ENCODE measurements at places on chromosomes 5 and 9.

- DNase-seq, result no peak
Measured at GRCh38 chr5:654071-654778, 38.9 kb downstream of the TPPP start.

DNA sequence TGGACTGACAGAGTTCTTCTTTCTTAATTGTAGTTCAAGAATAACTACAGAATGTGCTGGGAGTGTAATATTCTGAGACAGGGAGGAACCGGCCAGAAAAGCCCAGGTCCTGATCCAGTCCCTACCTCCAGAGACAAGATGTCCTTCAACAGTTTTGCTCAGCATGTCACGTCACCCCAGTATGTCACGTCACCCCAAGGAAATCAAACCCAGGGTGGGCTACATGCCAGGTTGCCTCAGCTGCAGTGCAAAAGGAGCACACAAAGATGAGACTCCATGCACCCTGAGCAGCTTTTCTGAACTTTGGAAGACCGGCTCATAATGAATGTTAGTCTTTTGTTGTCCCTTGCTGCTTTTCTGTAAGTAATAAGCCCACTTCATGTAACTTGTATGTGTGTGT lies 25.9 kb upstream of the NIPAL4 start:
- no peak for DNase-seq

DNA sequence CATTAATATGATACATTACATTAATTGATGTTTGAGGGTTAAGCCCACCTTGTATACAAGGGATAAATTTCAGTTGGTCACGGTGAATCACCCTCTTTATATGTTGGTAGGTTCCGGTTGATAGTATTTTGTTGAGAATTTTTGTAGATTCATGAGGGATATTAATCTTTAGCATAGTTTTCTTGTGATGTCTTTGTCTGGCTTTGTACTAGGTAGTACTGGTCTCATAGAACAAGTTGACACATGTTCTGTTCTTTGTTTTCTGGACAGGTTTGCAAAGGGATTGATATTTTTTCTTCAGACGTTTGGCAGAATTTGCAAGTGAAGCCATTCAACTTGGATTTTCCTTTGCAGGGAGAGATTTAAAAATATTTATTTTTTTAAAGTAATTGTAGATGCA lies 49.1 kb upstream of the CLK4 start:
- DNase-seq, result no peak

DNA sequence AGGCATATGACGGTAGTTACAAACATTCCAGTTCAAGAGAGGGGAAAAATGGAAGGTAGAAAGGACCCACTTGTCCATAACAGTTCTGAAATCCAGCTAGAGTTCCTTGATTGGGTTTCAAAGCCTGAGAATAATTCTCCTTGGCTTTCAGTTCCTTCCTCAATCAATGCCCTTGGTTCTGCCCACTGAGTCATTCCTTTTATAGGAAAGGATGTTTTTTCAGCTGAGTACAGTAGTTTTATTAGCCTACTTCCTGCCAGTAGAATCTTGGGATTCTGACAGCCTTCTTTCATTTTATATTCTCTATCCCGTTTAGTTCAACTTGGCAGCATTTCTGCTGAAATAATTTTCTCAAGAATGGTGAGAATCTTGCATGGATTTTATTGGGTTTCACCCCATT lies 386.9 kb upstream of the SMC2 start:
- DNase-seq, result no peak

GRCh38 chr9:129126749-129127618 lies 15.8 kb downstream of the PTPA start:
- no peak for DNase-seq

- no peak for DNase-seq
Measured at GRCh38 chr9:83583151-83584014, 39.6 kb upstream of the IDNK start.

DNA sequence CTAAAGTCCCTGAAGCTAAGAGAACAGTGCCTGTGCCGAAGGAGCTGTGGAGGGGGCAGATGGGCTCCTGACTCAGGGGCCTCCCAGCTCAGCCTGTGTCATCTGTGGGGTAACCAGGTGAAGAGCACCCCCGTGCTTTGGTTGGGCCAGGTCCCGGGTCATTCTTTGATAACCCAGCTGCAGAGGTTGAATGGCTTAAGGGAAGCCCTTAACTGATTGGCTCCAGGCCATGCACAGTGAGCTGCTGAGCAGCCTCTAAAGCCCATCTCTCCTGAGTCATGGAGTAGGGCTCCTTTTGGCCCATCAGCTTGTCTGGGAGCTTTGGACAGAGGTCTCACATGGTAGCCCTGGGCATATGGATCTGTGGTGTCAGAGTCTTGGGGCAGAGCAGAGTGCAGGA lies 28.7 kb downstream of the COL27A1 start:
- no peak for DNase-seq

GRCh38 chr5:167575330-167575729 lies 716.1 kb upstream of the WWC1 start:
- DNase-seq, result no peak

DNA sequence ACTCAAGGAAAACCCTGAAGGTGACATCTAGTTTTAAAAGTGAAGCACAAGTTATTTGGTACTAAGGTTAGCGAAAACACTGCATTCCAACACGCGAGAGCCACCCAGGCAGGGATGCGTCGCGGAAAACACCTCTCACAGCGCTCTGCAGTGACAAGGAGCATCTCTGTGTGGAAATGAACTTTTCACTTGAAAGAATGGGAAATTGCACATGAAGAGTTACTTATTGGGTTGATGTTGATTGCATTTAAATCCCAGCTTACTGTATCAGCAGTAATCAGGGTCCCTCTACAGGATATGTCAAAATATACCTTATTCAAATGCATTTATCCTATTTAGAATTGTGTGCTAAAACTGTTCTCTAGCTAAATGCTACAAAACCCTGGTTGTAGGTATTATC lies 144.4 kb downstream of the BNC2 start:
- DNase-seq, result no peak

GRCh38 chr5:40578501-40579451 lies 100.9 kb upstream of the PTGER4 start:
- DNase-seq, result no peak

DNA sequence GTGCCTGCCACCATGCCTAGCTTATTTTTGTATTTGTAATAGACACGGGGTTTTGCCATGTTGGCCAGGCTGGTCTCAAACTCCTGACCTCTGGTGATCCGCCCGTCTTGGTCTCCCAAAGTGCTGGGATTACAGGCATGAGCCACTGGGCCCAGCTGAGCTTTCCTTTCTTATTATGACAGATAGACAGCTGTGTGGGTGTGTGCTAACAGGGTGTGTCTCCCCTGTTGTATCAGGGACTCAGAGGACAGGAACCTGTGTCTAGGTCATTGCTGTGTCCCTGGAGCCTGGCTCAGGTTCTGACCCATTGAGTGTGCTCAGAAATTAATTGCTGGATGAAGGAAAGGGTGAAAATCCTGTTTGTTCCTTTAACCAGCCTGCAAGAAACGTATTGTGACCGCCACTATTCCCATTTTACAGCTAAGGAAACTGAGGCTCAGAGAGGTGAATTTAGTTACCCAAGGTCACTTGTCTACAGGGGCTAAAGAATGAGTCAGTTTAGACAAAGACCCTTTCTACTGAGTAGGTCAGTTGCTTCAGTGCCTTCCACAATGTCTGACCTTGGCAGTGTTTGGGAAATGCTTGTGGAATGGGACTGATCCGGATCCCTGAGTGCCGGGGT lies 16.8 kb downstream of the NCS1 start:
- DNase-seq, result no peak

GRCh38 chr9:81214975-81215374 lies 474.4 kb downstream of the TLE1 start:
- DNase-seq, result no peak
